Activated CD8-positive, alpha-beta memory T cell treated with anti-CD3 and anti-CD28 coated beads, Interleukin-2, amount 50 U/mL, for 4 hours (primary cell): ENCODE measurements at places on chromosomes 4 and X.

DNA sequence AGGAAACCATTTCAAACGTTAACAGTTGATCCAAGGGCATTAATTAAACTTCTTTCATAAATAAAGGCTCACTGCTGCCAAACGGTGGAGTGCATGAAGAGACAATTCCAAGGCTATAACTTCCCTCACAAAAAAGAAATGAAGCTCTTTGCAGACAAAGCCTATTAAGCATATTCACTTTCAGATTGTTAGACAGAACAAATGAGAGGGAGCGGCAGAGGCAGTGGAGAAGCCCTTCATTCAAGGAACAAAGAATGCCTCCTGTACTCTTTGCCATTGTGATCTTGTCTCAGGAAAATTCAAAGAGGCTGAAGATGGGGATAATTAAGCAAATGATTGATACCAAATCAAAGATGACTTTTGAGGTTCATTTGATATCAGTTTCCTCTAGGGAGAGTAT lies 370.5 kb upstream of the FAT1 start:
- no peak for DNase-seq

DNA sequence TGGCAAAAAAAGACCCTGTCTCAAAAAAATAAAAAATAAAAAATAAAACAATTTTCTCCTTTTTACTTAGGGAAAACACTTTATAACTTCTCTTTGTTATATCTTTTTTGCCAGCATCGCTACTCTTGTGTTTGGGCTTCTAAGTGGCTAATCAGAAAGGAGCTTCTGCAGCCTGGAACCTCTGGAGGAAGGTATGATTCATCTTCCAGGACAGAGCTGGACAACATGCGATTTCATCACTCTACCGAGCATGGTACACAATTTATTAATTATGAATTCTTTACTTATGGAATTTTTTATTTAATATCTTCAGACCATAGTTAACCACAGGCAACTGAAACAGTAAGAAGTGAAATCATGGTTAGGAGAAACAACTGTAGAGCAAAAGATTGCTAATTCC lies 1254.3 kb upstream of the AGA start:
- no peak for DNase-seq

GRCh38 chr4:29320947-29321620 lies 1399.1 kb upstream of the PCDH7 start:
- no peak for DNase-seq

- DNase-seq = no peak
These were observed 44.1 kb upstream of the NEUROG2 start for GRCh38 chr4:112560084-112560483.

DNA sequence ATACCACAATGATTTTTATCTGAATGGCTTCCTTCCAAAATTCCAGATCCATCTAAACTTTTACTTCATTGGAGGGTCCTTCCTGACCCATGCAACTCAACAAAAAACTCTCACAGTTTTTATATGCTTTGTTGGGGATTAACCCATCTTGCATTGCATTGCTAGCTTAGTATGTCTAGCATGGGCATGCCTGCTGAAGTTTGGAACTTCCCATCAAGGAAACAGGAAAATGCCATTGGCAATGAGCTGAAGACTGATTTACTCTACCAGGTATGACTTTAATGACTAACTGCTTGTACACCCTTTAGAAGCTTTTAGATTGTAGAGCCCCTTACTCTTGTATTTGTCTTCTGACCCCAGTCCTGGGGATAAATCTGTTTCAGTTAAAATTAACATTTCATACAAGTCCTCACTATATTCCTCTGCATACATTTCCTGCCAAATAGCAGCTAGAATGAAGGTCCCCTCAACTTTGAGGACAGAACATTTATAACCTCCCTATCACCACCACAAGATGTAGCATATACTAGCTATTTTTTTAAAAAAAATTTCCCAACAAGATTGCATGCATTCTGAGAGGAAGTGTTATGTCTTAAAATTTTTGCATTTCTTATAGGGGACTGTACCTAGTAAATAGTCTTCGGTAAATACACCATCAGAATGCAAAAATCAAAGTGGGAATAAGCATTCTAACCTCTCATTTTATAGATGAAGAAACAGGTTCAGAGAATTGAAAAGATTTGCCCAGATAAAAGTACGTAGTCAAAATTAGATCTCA lies 52.5 kb upstream of the ATXN3L start:
- DNase-seq = no peak

GRCh38 chr4:169052594-169052945 lies 42.5 kb upstream of the CBR4 start:
- DNase-seq = no peak

GRCh38 chr4:82696117-82696860 lies 102.3 kb downstream of the SCD5 start:
- no peak for DNase-seq

DNA sequence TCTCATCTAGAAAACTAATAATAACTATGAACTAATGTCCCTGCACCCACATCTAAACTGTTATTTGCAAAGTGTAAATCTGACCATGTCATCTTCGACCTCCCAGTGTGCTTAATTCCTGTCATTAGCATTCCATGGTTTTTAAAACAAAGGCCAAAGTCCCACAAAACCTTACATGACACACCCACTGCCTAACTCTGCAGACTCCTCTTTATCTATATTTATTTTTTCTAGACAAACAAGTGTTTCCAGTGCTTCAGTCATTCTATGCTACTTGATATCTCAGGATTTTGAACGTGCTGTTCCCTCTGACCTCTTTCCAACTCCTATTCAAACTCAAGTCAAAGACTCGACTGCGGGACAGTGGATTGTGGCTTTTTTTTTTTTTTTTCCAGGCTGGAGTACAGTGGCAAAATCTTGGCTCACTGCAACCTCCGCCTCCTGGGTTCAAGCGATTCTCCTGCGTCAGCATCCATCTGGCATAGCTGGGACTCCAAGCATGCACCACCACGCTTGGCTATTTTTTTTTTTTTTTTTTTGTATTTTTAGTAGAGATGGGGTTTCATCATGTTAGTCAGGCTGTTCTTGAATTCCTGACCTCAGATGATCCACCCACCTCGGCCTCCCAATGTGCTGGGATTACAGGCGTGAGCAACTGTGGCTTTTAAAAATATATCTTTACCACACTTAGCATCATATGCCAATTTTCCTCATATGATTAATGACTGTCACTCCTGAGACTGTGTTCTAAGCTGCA lies 1511.0 kb downstream of the ARAP2 start:
- no peak for DNase-seq

GRCh38 chr4:122536001-122536400 lies 79.5 kb upstream of the IL2 start:
- DNase-seq = no peak

DNA sequence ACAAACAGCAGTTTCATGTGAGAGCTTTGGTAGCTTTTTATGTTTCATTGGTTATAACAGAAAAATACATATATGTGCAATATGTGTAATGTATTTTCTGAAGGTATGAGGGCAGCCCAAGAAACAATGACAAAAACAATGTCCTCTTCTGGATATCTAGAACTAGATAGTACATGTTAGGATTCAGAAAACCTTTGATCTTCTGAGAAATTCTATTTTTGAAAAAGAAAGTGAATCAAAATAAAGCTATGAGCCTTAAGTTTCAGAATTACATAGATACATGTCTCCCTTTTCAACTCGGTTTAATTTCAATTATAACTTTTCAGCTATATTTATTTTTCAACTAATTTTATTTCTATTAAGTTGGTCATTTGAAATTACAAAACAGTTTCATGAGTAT lies 131.9 kb downstream of the REELD1 start:
- DNase-seq = no peak

GRCh38 chr4:39825741-39826231 lies 127.8 kb downstream of the UBE2K start:
- no peak for DNase-seq

DNA sequence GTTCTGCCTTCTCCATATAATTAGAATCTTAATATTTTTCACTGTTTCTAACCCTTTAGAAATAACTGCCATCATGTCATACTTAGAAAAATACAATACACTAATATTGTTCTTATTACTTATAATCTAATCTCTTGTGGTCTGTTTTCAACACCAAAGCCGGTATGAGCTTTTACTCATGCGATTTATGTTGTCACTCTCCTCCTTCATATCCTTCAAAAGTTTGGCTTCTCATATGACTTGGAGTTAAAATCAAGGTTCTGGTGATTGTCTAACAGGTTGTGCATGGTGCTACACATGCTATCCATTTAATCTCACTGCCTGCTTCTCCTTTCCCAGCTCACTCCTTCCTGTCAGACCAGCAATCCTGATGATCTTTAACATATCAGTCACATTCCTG lies 1392.9 kb downstream of the ARAP2 start:
- DNase-seq = no peak

GRCh38 chr4:16155528-16156169 lies 70.6 kb downstream of the TAPT1 start:
- no peak for DNase-seq

DNA sequence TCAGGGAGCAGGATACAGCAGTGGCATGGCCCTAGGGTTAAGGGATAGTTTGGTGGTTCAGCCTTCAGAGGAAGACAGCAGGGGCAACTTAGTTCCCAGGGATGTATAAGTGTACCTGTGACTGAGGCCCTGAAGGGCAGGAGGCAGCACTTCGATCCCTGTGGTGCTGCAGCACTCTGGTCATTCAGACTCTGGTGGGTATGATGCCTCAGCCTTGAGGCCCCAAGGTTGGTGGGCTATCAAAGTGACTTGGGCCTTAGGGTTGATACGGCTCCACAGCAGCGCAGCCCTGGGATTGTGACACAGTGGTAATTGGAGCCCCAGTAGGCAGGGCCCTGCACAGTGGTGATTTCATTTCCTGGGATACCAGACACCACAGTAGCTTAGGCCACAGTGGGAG lies 1703.1 kb downstream of the PCDH7 start:
- DNase-seq = no peak

GRCh38 chrX:41332408-41333002 lies 1.5 kb upstream of the DDX3X start:
- DNase-seq = no peak
